ENCODE measurements at places on chromosomes 2 and 18. TPM values are rescaled to one million over a fixed set of nuclear protein-coding genes. Genes with fewer than 3 reads are reported as not detected.
A peak's percentile ranks its signal among the peaks of the same experiment; 100 is the strongest.

Gene CROCC2
- polyA plus RNA-seq: 0.10 TPM

Gene DLX1
- 0.43 TPM for polyA plus RNA-seq

DNA sequence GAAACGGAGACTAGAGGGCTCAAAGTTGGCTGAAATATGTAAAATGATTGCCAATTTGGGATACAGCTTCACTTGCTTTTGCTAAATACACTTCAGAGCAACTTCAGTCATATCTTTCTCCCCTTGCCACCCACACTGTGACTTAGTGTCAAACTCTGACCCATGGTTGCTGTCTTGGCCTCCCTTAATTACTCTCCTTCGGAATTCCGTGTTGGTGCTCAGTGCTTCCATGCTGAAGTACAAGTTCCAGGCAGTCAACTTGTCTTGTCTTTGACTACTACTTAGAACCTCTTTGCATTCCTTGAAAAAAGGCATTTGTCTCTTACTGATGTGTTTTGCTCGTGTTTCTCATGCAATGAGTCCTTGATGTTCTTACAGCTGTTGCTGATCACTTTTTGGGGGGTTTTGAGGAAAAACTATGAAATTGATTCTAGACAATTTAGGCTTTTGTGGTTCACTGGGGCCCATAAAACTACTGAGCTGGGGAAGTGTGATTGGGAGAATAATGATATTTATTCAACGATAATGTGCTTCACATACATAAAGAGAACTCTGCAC, 146.0 kb downstream of the UBE2E3 start:
- DNase-seq: no peak

DNA sequence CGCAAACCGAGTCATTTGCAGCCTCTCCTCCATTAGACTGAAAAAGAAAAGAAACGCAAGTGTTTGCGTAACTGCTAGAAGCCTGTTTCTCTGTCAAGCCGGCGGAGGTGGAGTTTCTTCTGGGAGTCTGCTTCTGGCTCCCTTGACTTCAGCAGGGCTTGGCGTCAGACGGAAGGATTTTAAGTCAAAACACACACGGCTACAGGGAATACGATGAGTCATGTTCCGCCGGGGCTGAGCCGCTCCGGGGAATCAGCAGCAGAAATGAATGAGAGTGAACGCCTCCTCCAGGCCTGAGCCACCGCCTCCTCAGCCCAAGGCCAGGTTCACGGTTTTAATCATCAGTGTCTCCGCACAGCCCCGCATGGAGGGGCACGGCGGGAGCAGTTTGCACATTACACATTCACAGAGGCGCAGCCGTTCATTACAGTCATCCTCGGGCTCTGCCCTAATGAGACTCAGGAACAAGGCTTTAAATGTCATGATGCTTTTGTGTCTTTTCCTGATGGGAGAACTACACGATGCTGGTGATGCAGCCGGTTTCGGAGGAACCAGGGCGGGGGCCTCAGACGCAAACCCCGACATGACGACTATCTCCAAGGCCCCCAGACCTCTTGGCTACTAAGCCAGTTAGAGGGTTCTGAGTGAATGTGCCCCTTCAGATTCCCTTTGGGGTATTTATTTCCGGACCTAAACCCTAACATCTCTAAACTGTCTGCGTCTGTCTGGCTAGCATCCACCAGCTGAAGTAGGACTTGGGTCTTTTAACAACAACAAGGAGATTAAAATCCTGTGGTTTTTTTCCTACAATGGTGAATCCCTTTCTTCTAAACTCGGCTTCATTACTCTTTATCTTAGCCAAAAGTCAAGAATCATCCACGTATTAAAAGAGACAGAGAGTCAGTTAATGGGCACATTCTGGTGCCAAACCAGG, 11.1 kb upstream of the SCG2 start:
- DNase-seq: peak; percentile 68

GRCh38 chr2:119158563-119159347, at the start of gene C1QL2:
TSS of gene C1QL2 (minus strand) at chr2:119158751. CDS start at chr2:119158269, 482 bp downstream.
- DNase-seq: no peak

DNA sequence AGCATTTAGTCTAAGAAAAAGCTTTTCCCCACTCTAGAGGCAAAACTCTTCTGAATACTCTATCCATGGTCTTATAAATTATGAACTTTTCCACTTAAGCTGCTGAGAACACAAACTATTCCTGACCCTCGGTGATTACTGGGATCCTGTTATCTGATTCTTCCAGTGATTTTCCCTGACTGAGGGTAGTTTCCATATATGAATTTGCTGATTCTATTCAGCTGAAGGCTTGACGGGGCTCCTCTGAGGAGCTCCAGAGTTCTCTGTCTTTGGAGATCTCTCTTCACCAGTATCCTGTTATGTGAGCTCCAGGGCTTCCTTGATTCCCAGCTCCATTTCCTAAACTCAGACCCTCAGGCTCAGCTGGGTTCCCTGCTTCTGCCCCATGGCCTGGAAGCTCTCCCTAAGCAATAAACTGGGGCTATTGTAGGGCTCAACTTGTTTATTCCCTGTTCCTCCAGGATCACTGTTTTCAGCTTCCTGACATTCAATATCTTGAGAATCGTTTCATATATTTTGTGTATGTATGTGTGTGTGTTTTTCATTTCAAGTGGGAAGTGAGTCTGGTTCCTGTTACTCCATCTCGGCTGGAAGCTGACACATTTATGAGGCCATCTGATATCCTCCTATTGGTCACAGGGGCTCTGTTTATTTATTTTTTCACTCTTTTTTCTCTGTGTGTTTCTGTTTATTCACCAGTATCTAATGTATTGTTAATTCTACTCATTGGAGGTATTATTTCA, 78.2 kb downstream of the ARHGAP28 start:
- peak; percentile 20 for DNase-seq

- no peak for DNase-seq
These were observed 135.3 kb downstream of the CCDC148 start for GRCh38 chr2:158321264-158321663.
